EH (cell line): ENCODE measurements at places on chromosomes 1 and 21.

DNA sequence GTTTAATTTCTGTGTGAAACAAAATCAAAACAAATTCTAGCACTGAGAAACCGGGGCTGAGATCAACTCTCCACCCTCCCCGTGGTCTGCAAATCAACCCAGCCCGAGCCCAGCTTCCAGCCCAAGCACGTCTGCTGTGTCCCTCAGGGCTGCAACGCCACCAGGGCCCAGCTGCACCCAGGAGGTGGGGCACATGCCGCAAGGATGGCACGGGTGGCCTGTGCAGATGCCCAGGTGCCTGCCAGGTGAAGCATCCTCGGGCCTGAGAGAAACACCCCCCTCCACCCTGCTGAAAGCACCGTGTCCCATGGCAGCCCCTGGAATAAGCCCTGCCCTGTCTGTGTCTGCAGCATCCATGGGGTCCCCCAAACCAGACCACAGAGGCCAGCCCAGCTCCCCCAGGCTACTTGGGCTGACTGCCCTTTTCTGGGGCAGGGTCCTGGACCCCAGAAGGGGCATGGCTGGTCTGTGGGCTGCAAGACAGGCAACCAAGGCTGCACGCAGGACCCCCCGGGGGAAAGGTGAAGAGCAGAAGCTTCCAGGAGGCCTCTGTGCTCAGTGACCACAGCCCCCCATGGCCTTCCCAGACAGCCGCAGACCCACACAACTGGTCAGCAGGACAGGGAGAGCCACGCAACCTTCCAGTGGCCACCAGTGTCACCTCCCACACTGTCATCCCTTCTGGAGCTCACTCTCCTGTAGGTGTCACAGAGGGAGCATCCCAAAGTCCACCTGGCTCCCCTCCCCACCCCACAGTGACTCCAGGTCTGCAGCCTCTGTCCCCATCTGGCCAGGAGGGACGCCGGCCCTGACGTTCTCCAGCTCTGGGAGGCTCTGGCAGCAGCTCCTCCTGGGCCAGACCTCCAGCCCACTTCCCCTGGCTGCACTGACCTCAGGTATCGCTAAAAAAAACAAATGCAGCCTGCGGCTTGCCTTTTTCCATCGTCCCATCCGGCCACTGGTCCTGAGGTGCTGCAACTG is 7.7 kb downstream of the WNT9A start:
- DNase-seq = no peak

DNA sequence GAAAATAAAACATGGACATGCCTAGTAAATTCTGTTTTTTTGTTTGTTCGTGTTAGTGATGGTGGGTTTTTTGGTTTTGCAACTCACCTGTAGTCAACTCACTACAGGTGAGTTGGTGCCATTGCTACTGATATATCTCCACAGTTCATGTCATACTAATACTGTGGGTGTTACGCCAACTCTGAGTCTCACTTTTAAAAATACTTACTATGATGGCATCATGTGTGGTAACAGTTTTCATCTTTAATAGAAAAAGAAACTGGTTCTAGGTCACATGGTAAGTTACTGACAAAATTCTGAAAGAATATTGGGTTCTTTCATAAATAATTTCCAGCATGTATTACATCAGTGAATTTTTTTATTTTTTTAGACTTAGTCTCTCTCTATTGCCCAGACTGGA is 38.0 kb downstream of the TSNAX start:
- DNase-seq = no peak

GRCh38 chr1:178682429-178682828 is 42.6 kb upstream of the RALGPS2 start:
- no peak for DNase-seq

- DNase-seq = no peak
These were observed 35.1 kb upstream of the LRRC39 start for GRCh38 chr1:100213141-100213540.

GRCh38 chr21:43362321-43362791 is 64.6 kb downstream of the SIK1 start:
- DNase-seq = peak; percentile 88

- peak; percentile 70 for DNase-seq
These were observed 15.0 kb downstream of the HTR1D start for GRCh38 chr1:23202263-23202749.

- peak; percentile 78 for DNase-seq
These were observed 96.3 kb downstream of the BCAR3 start for GRCh38 chr1:93585059-93585966.

DNA sequence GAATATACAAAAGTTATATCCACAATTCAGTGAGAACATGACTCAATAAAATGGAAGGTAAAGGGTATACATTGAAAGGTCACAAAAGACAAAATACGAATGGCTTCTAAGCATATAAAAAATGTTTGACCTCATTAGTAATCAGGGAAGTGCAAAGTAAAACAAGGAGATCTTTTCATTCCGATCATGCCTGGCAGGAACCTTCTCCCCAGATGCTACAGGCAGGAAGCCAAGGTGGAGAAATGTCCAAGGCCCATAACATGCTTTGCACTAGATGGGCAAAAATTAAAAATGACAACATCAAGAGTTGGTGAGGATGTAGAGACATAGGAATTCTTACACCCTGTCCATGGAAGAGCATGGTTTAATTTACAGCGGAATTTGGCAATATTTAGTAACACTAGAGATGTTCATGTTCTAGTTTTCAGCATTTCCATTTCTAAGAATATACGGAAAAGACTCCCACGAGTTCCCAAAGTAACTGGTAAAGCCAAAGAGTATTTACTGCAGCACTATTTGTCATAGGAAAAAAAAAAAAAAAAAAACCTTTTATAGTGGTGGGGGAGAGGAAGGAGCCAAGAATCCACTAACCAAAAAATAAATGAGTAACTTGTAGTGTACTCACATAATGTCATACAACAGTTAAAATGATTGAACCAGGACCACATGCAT is 184.5 kb upstream of the KAZN start:
- DNase-seq = peak; percentile 12

GRCh38 chr1:247434005-247434404 is 18.0 kb downstream of the NLRP3 start:
- DNase-seq = no peak
